ENCODE measurements at places on chromosomes 6 and 20.

GRCh38 chr6:145155411-145155810, 579.9 kb downstream of the EPM2A start:
- no peak for DNase-seq

DNA sequence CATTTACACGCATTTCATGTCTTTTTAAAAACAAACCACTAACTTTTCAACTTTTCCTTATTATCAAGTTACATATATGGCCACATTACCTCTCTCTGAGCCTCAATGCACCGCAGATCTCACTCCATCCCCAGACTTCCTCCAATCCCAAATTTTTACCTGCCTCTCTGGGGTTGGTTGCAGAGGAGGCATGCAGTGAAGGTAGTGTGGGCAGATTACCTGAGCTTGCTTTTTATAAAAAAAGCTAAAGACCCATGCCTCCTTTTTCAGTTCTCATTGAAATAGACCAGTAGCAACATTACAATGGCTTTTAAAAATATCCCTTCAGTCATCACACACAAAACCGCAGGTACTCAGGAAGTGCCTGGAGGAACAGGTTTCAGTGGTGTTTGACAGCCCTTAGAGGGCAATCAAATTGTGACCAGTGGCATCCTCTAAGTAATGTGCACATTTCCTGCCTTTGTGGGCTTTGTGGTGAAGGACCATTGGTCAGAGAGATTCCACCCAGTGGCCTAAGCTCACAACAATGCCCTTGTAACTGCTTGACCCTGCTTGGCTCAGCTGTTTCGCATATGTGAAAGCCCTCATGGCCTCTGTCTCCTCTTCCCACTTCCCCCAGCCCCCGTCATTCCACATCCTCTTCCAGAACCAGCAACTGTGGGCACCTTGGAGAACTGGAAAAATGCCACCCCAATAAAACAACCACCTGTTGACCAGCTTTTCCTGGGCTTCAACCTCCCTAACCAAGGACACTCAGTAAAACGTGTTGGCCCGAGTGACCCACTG, 30.2 kb upstream of the IL17A start:
- no peak for DNase-seq

- no peak for DNase-seq
Measured at GRCh38 chr6:148317739-148318138, 24.9 kb upstream of the SASH1 start.

- DNase-seq = no peak
Measured at GRCh38 chr6:133242637-133243585, 1.8 kb downstream of the EYA4 start.

GRCh38 chr6:111938710-111939109, 65.5 kb upstream of the FYN start:
- DNase-seq = no peak

- no peak for DNase-seq
Measured at GRCh38 chr6:105179244-105180065, at the start of gene POPDC3. POPDC3 (minus strand) TSS chr6:105180014; CDS start chr6:105161909, 18,105 bp downstream.

GRCh38 chr6:1726341-1726768, 116.6 kb downstream of the FOXC1 start:
- DNase-seq = no peak

DNA sequence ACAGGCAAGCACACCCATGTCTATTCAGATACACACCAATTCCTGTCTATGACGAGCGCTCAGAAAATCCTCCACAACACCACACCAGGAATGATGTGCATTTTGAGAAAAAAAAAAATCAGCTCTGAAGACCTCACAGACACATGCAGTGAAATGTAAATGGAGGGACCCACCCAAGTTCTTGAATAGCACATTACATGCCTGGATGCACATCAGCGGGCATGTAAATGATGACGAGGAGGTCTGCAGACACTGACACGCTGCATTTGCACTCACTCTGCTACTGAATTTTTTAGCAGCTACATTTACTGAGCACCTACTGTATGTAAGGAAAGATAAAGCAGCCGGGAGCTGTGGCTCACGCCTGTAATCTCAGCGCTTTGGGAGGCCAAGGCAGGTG, 14.7 kb downstream of the NRSN2 start:
- no peak for DNase-seq

GRCh38 chr6:165805636-165806035, 142.6 kb upstream of the PDE10A start:
- DNase-seq = no peak

DNA sequence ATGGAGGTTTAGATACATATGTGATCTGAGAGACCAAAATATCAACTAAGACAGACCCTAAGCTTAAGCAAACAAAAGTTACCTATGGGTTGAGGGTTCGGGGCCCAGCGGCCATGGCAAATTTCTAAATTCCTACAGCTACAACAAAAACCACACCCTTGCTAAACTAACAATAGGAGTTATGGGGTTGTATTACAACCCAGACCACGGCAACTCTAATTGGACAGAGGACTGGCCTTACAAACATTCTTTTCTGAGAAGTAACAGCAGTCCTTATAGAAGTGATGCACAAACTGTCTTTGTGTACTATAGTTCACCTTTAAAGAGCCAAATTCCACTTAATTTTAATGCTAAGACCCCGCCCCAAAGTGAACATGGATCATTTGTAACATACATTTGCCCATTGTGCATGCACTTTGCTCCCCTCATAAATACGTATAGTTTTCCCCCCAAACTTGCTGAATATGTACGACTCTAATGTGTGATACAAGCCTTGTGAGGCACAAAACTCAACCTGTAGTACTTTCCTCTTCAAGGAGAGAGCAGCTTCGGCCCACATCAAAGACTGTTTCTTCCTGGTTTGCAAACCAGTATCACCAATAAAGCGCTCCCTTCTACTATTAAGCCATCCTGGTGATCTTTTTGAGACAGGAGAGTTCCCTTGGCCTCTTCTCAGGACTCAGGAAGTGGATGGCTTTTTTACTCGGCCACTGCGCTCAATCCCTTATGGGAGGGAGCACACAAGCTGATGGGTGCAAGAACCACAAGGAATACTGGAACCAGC, 25.6 kb upstream of the MBOAT1 start:
- DNase-seq = no peak

- no peak for DNase-seq
Measured at GRCh38 chr6:139433631-139434419, 59.4 kb upstream of the CITED2 start.

DNA sequence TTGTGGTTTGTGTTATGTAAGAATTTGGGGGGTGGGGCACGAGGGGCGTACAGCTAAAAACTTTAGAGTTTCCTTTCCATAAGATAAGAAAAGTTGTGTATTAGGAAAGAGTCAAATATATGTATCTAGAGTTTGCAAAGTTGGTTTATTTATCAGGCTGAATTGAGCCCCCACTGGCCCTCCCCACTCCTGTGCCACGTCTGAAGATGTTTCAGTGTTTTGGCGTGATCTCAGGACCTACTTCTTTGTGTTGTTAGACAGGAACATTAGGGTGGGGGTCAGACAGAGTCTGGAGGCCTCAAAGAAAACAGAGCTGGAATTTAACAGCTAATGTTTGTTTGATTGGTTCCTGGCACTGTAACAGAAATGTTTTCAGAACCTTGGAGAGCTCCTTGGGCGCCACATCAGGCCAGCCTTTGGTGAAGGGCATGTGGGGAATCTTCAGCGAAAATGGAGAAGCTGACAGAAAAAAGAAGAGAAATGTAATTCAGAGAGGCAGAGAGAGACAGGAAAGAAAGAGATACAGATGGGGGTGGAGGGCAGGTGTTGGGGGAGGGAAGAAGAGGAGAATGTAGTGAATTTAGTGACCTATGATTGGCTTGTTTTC, 674 bp downstream of the NRSN1 start:
- DNase-seq = no peak

GRCh38 chr6:69914015-69914485, 47.7 kb downstream of the COL19A1 start:
- DNase-seq = no peak

GRCh38 chr20:41335591-41335990, 5.0 kb upstream of the LPIN3 start:
- DNase-seq = no peak
